ENCODE measurements at places on chromosomes 12 and 14.

- no peak for DNase-seq
Measured at GRCh38 chr12:6323340-6323994, 13.0 kb downstream of the PLEKHG6 start.

DNA sequence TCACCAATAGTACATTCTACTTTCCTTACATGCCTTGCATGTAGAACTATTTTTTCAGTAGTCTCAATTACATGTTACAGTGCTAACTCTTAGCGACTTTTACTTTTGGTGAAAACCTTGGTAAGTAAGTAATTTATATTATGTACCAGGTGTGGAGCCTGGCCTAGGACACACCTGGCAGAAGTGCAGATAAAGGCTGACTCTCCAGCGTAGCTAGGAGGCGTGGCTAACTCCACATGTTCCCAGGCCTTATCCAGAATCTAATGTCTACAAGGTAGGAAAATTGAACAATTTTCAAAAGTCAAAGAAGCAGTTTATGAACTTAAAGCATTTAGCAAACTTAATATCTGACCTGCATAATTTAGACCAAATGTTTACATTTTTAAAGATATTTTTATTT, 157.4 kb downstream of the DHRS2 start:
- DNase-seq, result no peak

DNA sequence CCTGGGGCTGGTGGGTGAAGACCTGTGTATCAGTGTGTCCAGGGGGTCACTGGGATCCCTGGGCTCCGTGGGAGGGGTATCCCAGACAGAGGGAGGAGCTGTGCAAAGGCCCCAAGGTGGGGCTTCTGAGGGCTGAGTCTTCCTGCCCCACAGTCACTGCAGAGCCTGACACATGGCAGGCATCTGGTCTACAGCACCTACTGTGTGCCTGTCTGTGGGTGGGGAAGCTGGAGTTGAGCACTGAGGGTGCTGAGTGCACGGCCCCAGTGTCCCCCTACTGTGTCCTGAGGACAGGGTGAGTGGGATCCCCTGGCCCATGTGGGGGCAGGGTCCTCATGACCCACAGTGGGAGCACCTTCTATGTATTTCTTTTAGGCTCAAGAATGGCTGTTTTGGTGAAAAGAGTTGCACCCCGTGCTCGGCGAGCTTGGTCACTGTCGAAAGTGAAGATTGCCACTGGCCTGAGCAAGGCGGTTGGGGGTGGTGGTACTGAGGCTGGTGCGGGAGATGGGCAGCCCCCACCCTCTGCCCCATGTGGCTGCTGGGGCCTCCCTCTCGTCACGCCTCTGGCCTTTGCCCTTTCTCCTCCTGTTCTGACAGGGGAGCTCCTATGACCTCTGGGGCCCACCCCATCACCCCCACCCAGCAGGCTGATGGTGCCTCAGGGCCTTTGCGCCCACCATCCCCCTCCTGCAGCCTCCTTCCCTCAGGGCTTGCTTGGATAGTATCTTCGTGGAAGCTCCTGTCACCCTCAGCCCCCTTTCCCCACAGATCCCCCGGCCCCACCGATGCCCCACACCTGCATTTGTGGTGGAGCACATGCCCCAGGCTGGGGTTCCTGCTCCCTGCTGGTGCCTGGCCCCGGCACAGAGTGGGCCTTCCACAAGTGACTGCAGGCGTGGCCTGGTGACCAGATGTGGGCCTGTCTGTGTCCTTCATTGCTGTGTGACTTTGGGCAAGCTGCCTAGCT, 55.8 kb downstream of the BEGAIN start:
- DNase-seq, result peak; percentile 26

GRCh38 chr12:56601503-56601902, 28.6 kb downstream of the BAZ2A start:
- no peak for DNase-seq

DNA sequence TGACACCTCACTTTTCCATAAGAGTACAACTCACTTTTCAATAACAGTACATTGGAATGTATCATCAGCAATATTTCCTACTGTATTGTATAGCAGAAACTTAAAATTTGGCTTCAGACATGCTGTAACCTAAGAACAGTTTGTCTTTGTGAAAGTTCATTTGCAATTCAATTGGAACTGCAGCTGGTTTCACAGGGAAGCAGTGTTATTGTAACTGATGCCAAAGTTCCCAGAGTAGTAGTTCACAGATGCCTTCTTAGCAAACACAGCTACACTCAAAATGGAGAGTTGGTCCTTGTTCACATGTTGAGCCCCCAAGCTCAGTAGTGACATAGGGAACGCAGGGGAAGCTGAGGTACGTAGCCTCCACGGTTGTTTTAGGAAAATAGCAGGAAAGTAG, 23.3 kb downstream of the PPP1R36 start:
- DNase-seq, result no peak

DNA sequence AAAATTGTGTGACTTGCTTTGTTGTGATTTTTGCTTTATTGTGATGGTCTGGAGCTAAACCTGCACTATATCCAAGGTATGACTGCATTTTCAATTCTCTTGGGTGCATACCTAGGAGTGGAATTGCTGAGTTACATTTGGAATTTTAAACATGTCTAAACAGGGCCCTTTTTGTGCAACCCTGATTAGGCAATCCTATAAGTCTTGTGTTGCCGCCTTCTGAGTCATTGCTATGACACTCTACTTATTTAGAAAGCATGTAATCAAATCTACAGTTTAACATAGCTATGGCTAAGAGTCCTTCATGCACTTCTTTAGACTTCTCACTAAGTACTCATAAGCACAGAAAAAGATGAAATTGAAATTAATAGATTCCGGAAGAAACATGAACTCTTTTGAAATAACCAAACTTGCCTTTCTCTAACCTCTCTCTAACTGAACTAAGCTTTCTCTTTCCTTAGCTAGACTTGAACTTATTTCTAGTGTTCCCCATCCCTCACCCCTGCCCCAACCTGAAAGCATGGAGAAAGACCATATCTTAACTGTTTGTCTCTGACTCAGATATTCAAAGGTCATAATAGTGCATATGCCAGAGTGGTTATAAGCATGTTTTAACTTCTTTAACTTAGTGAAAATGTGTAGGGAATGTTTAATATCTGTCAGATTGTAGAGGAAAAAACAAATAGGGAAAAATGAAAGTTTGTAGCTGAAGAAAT, 203.0 kb downstream of the SNAPC1 start:
- DNase-seq, result no peak

DNA sequence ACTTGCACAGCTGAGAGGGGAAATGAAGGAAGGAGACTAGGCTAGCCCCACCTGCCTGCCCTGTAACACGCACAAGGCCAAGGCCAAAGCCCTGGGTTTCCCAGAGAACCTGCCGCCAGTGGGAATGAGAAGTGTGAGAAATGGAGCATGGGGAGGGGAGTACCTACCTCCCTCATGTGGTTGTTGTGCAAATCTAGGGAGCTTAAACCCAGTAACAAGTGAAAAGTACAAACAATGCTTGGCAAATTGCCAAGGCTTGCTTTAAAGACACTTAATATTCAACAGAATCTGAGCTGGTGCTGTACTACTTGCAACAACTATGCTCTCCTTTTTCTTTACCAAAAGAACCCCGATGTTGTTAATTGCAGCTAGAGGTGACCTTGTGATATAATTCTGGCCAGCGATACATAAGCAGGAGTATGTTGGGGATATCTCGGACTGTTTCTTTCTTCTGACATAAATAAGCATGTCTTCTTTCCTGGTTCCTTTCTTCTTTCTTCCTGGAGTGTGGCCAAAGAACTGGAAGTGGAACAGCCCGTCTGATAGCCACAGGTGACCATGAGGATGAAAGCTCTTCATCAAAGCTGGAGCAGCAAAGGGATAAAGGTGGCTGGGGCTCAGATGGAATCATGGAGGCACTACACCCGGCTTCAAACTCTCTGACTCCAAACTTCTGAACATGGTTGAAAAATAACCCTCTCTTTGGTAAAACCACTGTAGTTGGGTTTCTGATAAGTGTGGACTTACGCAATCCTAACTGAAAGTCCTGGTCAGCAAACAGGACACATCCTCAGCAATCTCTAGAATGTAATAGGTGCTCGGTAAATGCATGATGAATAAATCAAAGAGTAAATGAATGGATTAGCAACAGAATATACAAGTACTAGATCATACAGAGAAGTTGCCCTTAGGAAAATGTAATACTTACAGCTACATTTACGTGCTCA, 207.9 kb downstream of the NUAK1 start:
- no peak for DNase-seq

Data from activated CD4-positive, CD25-positive, alpha-beta regulatory T cell treated with anti-CD3 and anti-CD28 coated beads, Interleukin-2, amount 50 U/mL, for 72 hours (primary cell).